ENCODE measurements at places on chromosomes 12 and 14.

DNA sequence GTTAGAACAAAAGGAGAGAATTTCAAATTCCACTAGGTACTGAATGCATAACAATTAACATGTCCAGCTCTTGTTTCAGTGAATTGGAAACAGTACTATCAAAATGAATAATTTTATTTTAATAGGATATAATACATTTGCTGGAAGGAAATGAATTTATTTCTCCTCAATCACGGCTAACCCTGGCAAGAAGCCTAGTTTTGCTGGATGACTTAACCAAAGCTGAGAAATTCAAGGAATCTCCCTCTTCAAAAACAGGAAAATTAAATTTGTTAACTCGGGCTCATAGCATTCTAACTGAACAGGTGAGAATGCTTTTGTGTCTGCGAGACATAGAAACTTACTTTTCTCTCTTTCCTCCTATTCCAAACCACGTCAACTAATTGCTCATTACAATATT lies 163.5 kb upstream of the NEDD1 start:
- no peak for DNase-seq

GRCh38 chr12:84247931-84248330 lies 664.7 kb downstream of the SLC6A15 start:
- DNase-seq, result no peak

DNA sequence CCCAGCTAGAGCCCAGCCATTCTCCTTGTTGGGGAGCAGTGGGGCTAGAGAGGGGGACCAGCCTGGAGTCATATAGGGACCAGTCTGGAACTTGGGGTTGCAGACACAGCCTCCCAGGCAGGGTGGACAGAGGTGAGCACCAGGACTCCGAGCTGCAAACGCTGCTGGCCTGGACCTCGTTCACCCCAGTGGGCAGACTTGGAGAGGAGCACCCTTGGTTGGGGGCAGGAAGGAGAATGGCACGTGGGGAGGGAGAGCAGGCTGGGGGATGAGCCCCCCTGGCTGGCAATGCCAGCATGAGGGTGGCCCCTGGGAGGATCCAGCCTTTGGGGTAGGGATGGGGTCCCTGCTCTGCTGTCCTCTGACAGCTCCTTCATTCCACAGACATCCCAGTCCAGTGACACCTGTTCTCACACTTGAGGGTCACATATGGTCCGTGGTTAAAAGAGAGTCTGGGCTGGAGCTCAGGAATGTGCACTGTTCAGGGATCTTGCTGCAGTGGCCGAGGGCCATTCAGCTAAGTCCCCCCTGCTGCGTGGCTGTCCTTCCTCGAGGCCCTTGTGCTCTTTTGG lies 2.8 kb downstream of the LBHD2 start:
- DNase-seq, result no peak

DNA sequence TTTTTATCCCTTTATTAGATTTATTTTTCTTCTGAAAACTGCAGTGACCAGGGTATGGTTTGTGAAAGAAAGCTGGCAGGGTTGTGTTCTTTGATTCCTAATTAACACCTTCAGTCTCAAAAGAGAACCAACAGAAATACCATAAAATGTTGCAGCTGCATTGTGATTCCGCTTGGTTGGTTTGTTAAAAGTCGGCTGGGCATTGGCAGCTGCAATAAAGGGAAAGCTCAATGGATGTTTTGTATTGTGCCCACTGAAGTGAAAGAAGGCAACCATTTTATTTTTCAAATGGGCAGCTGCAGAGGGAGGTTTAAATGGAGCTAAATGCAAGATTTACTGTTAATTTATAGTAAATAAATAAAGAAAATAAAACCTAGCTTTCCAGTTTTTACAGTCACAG lies 16.7 kb downstream of the LGR5 start:
- DNase-seq, result no peak
